Activated CD8-positive, alpha-beta memory T cell treated with anti-CD3 and anti-CD28 coated beads for 1 hour (primary cell): ENCODE measurements at places on chromosomes 5 and 9.

GRCh38 chr9:70574151-70574837, 159.8 kb upstream of the KLF9 start:
- DNase-seq = no peak

DNA sequence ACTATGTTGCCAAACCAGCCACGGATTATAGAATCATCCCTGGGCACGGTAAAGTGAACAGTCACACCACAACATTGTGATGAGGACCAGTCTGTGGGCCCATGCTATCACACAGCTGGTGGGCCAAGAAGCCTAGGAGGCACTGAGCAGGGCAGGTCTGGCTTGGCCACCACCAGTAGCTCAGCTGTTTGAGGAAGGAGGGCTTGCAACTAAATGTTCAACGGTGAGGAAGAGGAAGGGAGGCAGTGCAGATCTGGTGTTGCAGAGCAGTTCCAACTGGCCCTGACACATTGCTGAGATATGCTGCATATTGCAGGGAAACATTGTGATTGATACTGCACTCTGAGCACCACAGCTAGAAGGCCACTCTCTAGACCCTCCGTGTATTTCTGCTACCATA, 77.9 kb upstream of the ATG10 start:
- DNase-seq = no peak

DNA sequence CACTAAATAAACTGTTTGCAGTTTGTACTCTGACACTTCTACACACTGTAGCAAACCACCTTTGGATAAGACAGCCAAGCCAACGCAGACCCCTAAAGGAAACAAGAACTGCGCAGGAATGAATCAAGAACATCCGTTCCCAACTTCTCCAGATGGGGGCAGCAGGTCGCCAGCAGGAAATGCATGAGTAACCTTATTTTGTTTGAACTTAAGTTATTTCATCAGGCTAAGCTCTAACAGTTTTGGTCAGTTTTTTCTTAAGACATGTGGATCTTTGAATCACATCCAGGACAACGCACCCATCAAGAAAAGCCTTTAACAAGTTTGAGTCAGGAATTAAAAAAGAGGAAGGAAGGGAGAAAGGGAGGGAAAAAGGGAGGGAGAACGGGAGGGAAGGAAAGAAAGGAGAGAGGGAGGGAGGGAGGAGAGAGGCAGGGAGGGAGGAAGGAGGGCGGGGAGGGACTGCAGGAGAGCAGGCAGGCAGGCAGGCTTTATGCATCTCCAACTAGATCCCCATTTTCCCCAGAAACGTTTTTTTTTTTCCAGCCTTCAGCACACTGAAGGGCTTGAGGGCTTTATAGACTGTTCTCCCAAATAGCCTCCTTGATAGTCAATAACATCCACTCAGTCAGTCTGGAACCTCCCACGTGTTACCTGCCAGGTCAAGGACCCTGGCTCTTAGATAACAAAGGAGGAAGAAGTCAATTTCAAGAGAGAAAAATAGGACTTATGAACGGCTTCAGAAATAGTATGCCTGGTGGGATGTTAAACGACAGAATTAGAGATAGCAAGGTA, 22.2 kb downstream of the BHMT start:
- peak; percentile 17 for DNase-seq

GRCh38 chr9:93902051-93902779, 52.9 kb downstream of the BARX1 start:
- no peak for DNase-seq

- DNase-seq = no peak
Measured at GRCh38 chr5:77693913-77694312, 55.4 kb upstream of the OTP start.

GRCh38 chr5:123083298-123083697, 5.7 kb upstream of the PRDM6 start:
- DNase-seq = no peak

GRCh38 chr5:153831973-153832372, 206.7 kb downstream of the FAM114A2 start:
- DNase-seq = no peak

GRCh38 chr5:171093598-171093997, 215.4 kb upstream of the TLX3 start:
- no peak for DNase-seq

DNA sequence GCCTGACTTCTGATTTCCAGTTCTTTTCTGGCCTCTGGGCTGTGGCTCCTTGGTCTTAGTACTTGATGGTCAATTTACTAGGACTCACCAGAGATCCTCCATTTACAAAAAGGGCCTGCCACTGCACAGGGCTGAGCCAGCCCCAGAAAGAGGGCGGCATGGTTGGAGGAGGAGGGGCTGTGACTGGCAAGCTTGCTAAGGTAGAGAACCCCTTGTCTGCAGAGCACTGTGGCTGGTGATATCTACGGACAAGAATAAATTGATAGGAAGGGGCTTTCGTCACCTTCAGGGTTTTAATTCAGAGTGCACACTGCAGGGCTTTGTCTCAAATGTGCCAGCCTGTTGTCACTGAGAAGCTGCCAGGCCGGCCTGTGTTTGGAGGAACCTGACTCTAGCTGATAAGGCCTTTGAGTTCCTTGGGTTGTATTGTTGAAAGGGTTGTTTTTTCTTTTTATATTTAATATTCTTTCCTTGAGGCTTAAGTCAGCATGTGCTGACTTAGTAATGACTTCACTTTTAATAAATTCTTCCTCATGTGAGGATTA, 15.1 kb downstream of the SLC22A5 start:
- no peak for DNase-seq
